ENCODE measurements at places on chromosomes 1 and 21.

DNA sequence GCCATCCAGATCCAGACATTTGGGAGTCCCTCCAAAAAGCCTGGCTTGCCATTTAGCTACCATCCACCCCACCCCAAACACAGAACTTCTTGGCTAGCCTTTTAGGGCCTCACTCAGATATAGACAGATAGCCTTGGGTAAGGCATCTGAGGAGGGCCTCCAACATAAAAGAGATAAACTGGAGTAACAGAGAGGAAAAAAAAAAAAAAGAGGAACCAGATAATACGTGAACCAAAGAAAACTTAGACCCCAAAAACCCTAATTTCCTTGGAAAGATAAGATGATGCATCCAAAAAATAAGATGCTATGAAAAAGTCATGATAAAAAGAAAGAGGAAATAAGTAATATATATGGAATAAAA, 19.8 kb upstream of the LSS start:
- DNase-seq = no peak

GRCh38 chr1:219564109-219564508, 48.8 kb downstream of the ZC3H11B start:
- no peak for DNase-seq

DNA sequence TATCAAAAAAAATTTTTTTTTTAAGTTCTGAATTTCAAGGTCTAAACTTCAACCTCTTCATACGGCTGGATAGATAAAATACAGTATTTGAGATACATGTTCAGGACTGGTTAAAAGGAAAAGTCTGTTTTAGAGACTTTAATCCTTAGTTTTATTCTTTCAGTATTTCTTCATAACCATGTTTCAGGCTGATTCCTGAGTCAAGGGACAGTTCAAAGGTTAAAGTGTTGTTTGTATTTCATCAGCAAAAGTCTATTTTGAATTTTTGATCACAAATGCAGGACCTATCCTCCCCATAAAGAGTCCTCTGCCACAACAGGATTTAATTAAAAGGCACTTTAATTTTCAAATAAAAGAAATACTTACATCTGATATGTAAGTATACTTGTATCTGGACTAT, 53.5 kb downstream of the SELENOF start:
- no peak for DNase-seq

- DNase-seq = no peak
These were observed 50.9 kb downstream of the PTPN14 start for GRCh38 chr1:214500340-214501055.

DNA sequence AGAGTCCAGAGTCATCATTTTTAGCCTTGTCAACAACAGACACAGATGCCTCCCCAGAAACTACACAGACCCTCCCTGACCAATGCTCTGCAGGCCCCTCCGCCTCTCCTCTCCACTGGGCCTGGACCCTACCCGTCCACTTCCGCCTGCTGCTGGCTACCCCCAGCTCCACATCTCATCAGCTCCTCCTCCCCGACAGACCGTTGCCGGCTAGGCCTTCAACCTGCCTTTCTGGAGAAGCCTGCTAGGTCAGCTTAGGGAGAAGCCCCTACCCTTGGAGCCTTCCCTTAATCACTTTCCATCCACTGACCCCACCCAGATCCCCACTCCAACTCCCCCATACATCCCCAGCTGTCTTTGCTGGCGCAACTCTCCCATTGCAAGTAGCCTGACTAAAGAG, 1.4 kb downstream of the TRIM17 start:
- no peak for DNase-seq

Measured in vagina (tissue), 2 donors.